Foreskin keratinocyte (primary cell): ENCODE measurements at places on chromosomes 4 and X.

GRCh38 chr4:181119186-181119585 is 1124.0 kb upstream of the TENM3 start:
- DNase-seq = no peak

GRCh38 chr4:94926936-94927335 is 169.2 kb downstream of the BMPR1B start:
- DNase-seq = no peak

DNA sequence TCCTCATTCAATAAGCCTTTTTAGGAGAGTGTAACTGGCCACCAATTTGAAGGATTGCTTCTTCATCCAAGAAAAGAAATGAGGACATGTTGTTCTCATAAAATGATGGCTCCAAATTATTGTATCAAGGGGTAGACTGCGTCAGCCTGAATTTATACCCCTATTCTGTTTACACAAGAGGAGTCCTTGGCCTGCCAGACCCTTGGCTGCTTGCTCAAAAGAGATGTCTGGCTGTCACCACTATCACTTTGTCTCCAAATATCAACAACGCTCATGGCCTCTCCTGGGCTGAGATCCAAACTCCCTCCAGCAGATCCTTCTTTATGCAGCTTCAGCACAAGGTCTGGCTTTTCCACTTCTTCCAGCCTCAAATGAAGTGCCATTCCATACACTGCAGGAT is 127.9 kb downstream of the OR13H1 start:
- no peak for DNase-seq

GRCh38 chr4:3680656-3681055 is 85.5 kb upstream of the ADRA2C start:
- no peak for DNase-seq

- no peak for DNase-seq
Measured at GRCh38 chrX:118207831-118208453, 91.3 kb upstream of the KLHL13 start.

GRCh38 chrX:19544693-19545305 is 29.5 kb upstream of the MAP3K15 start:
- no peak for DNase-seq
